ENCODE measurements at places on chromosomes 3 and 15.

DNA sequence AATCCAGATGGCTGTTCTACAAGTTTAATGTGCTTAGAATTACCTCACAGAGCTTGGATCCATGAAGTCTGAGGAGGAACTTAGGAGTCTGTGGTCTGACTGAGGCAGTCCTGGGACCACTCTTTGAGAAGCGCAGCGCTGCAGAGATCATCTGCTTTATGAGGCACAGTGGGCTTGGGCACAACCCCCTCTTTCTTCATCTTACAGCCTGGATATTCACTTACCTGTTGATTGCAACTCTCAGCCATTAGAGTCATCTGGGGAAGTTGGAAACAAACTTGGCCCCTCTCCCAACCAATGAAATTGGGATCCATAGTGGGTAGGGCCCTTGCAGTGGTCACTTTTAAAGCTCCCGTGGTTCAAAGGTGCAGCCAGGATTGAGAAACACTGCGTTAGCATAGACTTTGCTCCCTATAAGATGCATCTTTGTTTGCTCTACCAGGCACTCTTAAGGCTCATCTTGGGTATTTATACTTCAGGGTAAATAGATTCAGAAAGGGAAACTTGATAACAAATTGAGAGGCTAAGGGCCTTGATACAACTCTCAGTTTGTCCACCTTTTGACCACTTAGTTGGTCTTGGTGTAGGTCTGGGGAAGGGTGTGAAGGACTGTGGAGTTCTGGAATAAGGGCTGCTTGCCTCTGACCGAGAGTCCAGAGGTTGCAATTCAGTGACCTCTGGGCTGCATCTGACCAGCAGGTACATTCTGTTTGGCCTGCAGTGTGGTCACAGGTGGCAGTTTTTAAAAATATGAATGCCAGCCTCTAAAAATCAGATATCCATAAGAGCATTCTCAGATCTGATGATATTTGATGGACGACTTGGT, 22.8 kb downstream of the FEM1B start:
- DNase-seq, result no peak

- no peak for DNase-seq
These were observed 13.7 kb downstream of the USP13 start for GRCh38 chr3:179666436-179667035.

DNA sequence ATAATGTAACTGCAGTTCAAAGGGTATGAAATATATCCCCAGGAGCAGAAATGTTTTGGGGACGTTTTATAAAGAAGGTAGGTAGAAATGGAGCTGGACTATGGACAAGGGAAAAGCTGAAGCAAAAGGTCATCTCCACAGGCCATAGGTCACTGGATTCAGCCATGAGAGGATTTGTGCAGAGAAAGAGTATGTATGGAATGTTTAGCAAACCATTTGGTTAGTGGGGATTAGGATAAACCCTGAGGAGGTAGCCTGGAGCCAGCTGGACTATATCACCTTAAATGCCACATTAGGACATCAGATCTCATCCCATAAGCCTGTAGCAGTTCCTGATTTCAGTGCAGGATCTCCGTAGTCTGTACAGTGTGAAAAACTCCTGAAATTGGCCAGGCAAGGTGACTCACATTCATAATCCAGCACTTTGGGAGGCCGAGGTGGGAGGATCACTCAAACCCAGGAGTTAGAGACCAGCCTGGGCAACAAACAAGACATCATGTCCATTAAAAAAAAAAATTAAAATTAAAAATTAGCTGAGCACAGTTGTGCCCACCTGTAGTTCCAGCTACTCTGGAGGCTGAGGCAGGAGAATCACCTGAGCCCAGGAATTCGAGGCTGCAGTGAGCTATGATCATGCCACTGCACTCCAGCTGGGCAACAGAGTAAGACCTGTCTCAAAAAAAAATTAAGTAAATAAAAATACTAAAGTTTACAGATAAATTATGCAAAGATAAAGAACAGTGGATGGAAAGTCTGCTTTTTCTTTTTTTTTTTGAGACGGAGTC, 4.7 kb downstream of the IP6K1 start:
- no peak for DNase-seq

GRCh38 chr3:185900228-185900627, 37.6 kb downstream of the TRA2B start:
- DNase-seq, result no peak

GRCh38 chr15:96553931-96554330, 223.4 kb downstream of the NR2F2 start:
- no peak for DNase-seq

GRCh38 chr3:170057550-170057949, 19.8 kb downstream of the GPR160 start:
- DNase-seq, result no peak

GRCh38 chr3:145939431-145939830, 221.6 kb downstream of the PLOD2 start:
- no peak for DNase-seq

Data from cortex of kidney (tissue), 1 donor.